ENCODE measurements at places on chromosomes 2 and 18.

DNA sequence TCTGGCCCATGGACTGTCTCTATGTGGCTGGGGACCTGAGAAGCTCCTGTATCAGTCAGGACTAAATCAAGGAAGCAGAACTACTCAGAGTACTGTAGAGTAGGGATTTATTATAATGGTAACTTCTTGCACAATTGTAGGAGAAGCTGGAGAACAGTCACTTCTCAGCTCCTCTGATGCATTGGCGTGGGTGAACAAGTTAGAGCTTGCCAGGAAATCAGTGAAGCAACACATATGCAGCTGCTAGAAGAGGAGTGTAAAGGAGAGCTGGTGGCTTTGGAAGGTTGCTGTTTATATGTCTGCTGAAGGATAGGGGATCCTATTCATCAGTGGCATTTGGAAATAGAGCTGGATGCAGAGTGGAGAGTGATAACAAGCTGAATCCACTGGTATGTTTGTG, 215.5 kb upstream of the CWC22 start:
- DNase-seq = no peak

DNA sequence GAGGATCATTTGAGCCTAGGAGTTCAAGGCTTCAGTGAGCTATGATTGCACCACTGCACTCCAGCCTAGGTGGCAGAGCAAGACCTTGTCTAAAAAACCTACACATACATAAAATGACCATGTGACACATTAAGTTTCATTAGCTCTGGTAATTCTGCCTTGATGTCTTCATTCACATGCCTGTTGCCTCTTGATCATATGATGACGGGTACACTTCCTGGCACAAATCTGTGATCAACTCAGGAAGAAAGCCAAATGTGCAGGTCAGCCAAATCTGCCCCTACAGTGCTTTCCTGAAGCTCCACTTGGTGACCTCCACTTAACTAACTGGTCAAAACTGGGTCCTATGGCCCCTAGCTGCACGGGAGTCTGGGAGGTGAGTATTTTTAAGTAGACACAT, 54.4 kb upstream of the B3GNT7 start:
- no peak for DNase-seq

- no peak for DNase-seq
Measured at GRCh38 chr2:110732422-110733413, at the start of gene ACOXL. Gene ACOXL (plus strand): TSS chr2:110732573. CDS start chr2:110768390, 35,817 bp downstream.

GRCh38 chr2:9712263-9712662, 81.5 kb upstream of the YWHAQ start:
- DNase-seq = no peak

- no peak for DNase-seq
Measured at GRCh38 chr2:208451061-208451460, 44.5 kb downstream of the PTH2R start.

Measured in activated CD4-positive, alpha-beta T cell treated with anti-CD3 and anti-CD28 coated beads for 1 hour (primary cell).